ENCODE measurements at places on chromosomes 7 and 10.

GRCh38 chr10:122181041-122181732 lies 89.9 kb upstream of the BTBD16 start:
- DNase-seq = no peak

GRCh38 chr10:36173364-36173763 lies 531.3 kb upstream of the FZD8 start:
- no peak for DNase-seq

- DNase-seq = no peak
Measured at GRCh38 chr10:112374724-112375541, 1.0 kb downstream of the ACSL5 start.

GRCh38 chr10:12414278-12414989 lies 65.1 kb downstream of the CAMK1D start:
- DNase-seq = no peak

GRCh38 chr7:65946904-65947303 lies 35.1 kb downstream of the GUSB start:
- no peak for DNase-seq

DNA sequence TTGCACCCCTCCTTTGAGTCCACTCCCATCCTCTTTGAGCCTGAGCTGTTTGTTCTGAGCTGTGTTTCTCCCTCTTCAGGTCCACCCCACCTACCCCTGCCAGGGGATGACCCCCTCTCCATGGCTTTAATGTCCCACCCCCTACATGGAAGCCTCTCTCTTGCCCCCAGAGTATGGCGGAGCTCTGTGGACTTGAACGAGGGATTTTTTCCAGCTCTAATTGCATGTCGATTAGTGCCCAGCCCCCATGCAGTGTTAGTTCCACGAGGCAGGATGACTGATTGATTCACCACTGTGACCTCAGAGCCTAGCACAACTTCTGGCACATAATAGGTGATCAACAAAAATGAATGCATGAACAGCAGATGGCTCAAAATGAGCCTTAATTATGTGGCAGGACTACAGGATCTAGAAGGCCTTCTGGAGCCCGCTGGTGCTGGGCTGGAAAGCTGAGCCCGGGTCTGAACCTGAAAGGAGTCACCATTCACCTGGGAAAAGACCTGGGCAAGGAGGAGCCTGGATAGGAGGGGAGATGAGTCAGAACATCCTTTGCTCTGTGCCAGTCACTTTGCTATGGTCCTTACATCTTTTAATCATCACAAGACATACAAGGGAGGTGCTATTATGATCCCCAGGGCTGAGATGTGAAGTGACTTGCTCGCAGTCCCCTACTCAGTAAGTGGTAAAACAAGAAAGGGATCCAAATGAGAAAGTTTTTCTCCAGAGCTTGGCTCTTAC lies 17.1 kb upstream of the SLC18A2 start:
- DNase-seq = no peak

GRCh38 chr10:59036311-59037017 lies 140.0 kb upstream of the PHYHIPL start:
- DNase-seq = no peak

DNA sequence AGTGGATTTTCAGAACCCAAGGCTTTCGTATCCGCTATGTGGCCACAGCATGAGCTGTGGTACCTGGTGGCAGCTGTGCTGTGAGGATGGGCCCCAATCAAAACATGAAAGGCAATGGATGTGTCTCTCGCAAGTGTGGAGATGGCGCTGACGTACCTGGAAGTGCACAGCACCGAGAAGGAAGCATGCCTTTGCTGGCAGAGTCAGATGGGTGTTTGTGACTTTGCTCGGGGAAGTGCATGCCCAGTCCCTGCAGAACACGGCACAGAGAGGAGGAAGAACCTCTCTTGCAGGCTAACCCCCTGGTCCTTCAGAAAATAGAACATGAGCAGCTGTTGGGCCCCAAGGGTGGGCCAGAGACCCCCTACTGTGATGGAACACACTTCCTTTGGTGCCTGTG lies 654.1 kb upstream of the ZWINT start:
- DNase-seq = no peak

- DNase-seq = no peak
Measured at GRCh38 chr7:156515911-156516790, 124.4 kb upstream of the RNF32 start.

DNA sequence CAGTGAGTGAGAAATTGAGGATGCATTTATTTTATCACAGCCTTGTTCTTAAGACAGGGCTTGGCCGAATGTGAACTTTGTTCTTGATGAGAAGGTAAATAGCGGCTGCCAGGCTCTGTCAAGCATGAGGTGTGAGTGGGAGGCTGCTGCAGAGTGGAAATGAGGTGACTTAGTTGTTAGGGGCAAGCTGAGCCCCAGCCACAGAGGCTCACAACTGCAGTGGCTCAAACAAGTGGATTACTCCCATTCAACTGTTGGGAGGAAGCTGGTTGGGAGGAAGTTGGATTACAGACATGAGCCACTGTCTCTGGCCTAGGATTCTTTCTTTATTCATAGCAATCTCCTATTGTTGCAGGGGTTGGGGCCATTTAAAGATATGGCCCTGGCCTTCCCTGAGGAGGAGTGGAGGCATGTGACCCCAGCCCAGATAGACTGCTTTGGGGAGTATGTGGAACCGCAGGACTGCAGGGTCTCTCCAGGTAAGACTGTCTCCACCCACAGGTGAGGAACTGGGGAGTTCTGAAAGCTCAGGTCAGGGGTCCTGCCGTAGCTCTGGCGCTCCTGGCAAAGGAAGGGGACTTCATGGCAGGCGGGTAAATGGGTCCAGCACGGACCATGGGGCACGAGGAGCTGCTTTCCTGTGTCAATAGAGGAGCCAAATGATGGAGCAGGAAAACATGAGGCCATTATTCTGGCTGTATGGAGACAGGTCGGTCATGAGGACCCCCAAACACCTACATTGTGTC lies 7.1 kb downstream of the ZSCAN25 start:
- no peak for DNase-seq

Measured in esophagus squamous epithelium (tissue), 5 donors.